ENCODE measurements at places on chromosomes 12 and 14.

- no peak for DNase-seq
Observed at GRCh38 chr14:105495101-105495989, 4.3 kb downstream of the TEDC1 start.

DNA sequence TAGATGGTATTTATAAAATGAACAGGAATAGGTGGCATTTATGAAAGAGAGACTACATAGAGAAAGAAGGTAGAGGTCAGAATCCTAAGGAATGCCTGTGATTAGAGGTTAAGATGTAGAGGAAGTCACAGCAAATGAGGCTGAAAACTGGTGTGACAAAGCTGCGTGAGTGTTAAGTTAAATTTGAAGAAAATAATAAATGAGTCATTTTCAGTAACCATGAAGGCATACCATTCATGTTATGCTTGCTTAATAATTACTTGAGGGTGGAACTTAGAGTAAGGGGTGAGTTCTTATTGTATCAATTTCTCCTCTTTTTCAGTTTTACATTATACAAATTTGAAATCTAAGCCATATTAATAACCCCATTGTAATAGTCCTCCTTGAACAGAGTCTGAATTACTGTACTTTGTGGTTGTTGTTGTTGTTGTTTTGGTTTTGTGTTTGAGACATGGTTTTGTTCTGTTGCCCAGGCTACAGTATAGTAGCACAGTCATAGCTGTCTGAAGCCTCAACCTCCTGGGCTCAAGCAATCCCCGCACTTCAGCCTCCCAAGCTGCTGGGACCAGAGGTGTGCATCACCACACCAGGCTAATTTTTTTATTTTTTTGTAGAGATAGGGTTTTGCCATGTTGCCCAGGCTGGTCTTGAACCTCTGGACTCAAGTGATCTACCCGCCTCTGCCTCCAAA is 761.5 kb downstream of the GALC start:
- no peak for DNase-seq

- DNase-seq = no peak
Observed at GRCh38 chr14:91111443-91111842, 2.4 kb upstream of the DGLUCY start.

DNA sequence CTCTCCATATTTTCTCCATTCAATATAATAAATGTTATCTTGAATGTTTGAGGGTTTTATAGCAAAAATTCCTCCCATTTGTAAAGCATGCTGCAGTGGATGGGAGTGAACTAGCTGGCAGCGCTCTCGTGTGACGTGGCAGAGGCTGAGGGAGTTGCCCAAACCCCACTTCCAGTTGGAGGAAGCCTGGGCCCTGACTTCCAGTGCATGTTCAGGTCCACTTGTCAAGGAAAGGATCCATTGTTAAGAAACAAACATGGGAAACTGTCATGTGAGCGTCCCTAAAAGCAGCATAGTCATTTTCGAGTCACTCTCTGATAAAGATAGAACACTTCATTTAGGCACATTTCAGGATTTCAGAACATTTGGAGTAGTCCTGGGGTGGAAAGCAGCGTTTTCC is 116.6 kb downstream of the SLC25A47 start:
- no peak for DNase-seq

DNA sequence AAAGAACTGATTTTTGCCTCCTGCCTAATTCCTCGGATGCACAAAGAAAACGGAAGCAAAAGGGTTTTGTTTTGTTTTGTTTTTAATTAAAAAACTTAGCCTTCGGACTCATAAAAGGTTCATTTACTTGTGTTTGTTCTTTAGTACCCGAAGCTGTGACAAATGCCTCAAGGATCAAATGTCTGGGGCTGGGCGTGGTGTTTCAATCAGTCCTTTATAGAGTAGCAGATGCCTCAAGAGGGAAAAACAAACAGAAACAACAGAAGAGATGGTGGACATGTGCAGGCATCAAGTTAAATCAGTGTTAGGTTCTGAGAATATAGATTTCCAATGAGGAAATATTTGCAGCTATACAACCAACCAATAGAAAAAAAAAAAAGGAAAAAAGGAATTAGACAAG is 1.6 kb upstream of the WIF1 start:
- DNase-seq = no peak

GRCh38 chr14:23058654-23059504 is 1.6 kb upstream of the CDH24 start:
- no peak for DNase-seq

GRCh38 chr14:77609922-77610321 is 6.5 kb downstream of the SPTLC2 start:
- no peak for DNase-seq

DNA sequence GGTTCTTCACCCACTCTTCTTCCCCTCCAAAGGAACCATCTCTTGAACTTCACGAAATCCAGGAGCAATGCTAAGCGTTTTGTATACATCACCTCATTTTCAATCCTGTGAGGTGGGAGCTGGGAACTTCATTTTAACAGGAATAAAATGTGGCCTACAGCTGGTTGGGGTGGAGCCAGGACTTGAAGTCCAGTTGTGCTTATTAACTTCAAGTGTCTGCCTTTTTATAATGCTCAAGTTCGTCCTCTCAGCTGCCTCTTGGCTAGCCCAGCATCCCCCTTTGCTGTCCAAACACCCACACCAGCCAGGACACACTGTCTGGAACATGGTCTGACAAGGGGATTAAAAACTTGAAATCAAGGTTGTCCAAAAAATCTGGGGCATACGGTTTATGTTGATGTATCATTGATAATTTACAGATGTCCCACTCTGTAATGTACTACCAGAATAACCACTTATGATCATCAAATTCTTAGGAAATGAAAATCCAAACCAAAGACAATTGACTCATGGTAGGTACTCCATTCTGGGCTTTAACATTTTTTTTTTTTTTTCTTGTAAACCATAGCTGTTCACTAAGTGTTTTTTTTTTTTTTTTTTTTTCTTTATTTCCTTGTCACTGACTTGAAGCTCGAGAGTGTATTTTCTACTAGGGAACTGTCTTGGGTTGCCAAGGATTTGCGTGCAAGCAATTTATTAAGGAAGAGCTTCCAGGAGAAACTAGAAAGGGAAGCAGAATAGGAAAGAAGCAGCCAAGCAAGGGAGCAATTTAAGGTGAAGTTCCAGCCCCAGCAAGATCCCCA is 252.3 kb downstream of the EFCAB11 start:
- DNase-seq = no peak

- DNase-seq = no peak
Observed at GRCh38 chr12:14171106-14171505, 189.7 kb upstream of the GRIN2B start.

GRCh38 chr12:113766131-113766878 is 199.8 kb downstream of the RBM19 start:
- no peak for DNase-seq

DNA sequence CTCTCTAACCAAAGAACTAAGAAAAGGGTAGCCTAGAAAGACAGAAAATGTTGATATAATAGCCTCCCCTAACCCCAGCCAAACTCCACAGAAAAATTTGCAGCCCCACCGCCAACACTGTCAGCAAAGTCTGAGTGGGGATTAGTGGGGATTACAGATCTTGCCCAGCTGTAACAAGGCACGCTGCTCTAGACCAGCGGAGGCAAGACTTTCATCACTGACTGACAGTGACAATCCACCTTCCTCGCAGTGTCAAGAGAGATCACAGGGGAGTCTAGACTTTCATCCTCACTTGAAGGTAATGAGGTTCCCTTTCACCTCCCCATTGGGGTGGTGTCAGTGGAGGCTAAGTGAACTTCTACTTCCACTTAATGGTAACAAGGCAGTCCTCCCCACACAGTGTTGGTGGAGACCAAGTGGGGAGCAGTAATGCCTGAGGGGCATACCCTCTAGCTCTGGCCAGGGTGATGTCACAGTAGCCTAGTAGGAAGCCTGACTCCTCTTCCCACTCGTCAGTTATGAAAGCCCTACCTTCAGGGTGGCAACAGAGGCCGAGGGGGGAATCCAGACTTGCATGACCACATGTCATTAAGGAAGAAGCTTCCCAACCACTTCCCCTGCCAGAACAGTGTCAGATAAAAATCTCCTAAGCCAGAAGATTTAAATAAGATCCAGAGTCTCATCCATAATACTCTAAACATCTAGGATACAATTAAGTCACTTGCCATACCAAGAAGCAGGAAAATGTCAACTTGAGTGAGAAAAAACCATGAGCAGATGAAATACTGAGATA is 91.7 kb upstream of the RASSF8 start:
- DNase-seq = no peak

DNA sequence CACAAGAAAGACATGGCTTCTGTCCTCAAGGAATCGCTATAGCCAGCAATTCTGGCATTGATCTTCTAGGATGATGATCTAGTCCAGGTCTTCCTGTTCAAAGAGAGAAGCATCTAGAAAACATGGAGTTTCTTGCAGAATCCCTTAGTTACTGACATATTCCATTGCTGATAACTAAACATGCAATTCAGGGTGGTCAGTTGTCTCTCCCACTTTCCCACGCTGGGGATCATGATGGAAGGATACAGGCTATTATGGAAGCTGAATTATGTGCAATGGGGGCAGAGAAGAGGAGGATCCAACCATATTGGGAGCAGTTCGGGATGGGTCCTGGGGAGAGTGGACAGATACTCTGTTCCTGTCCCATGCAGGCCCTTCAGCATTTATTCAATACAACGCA is 9.8 kb upstream of the RPH3A start:
- DNase-seq = no peak

DNA sequence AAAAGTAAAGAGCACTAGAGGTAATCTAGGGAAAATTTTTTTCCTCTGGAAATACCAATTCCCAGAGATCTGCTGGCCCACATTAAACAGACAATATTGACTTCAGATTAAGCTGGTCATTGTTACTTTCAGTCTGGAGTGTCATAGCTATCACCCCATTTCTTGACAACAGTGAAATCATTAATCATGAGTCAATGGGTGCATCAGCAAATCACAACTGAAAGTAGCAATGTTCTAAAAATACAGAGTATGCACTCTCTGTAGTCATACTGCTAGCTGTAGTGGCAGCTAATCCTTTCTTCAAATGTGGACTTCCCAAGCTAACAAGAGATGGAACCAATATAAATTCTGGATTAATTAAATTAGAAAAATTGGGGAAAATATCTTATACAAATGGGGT is 129.9 kb downstream of the CPNE8 start:
- no peak for DNase-seq

DNA sequence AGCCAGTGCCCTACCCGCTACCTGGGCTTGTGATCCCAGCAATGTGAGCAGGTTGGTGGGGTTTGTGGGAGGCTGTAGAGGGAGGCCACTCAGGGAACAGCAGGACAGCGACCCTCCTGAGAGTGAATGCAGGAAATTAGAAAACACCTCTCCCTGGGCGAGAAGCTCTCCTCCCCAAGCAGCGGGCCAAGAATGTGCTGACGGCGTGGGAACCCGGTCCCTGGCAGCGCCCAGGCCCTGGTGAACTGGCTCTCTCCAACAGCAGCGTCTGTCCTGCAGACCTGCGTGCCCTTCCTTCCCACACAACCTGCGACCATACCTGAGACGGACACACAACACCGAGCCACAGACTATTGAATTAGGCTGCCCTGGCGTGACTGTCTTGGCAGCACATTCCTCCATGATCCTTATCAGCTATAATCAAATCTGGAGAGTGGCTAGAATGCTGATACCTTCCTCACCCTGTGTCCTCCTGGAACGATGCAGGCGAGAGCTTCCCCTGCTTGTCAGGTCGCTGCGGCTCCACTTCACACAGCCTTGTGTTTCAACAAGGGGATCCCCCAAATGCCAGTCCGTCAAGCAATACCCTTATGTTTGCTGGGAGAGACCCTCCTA is 114.8 kb upstream of the GSC start:
- no peak for DNase-seq

DNA sequence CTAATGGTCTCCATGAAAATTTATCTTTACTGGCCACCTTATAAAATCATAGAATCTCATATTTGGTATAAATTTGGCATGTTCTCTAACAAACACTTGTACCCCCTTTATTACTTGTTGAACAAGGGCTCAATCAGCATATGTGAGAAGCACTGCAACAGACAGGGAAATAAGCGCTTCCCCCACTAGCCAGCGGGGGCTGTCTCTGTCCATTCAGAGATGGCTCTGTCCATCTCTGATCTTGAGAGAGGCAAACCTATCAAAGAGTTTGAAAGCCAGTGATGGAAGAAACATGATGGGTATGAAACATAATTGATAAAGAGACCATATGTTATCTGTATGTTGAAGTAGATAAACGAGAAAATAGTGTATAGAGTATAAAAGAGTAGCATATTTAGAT is 326.8 kb downstream of the PDZRN4 start:
- no peak for DNase-seq

GRCh38 chr12:42180990-42181596 is 36.4 kb upstream of the GXYLT1 start:
- DNase-seq = no peak

- no peak for DNase-seq
Observed at GRCh38 chr14:66758031-66758613, 250.2 kb downstream of the GPHN start.

- no peak for DNase-seq
Observed at GRCh38 chr12:56668197-56668457, 20.0 kb downstream of the PTGES3 start.

GRCh38 chr12:53179687-53180219 is 769 bp upstream of the ZNF740 start:
- no peak for DNase-seq

DNA sequence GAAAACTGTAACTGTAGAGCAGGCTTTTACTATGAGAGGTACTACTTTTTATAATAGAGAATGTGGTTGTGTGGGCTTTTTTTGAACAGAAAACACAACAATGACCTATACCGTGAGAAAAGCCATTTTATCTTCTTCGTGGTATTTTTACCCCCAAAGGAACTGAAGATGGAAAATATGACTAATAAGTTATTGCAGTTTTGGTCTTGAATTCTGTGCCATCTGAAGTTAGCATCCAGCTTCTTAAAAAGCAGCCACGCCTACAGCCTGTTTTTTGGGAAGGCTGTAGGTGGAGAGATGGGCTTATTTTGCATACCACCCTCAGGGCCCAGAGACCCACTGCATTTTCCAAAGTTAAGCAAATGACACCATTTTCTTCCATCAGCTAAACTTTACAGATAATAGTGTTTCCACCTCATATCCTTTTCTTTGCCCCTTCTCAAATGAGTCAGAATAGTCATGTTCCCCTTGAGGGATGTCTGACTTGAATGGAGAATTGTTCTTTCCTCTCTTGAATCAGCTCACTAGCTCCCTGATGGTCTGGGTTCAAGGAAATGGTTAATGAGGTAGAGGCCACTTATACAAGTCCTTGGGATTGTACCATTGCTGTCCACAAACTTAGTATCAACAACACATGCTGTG is 53.0 kb downstream of the TBC1D30 start:
- no peak for DNase-seq

DNA sequence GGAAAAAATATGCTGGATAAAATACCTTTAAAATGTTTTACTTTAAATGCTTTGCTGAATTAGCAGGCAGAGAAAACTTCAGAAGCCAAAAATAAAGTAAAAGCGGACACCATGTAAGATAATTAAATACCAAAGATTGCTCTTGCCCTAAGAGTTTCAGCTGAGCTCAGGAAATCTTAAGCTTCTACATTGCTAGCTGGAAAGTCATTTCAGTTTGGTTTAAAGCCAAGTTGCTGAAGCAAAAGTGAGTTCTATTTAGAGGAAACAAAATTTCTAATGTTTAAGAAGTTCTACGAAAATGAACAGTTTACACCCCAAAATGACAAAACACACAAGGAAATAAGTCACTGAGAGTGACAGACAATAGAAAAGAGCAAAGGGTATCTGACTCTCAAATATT is 310.0 kb downstream of the ADAMTS20 start:
- no peak for DNase-seq
